ENCODE measurements at places on chromosomes 11 and 22.

- no peak for DNase-seq
Observed at GRCh38 chr11:125951731-125952130, 5.9 kb downstream of the VSIG10L2 start.

GRCh38 chr11:111814557-111815320 lies 48.5 kb upstream of the PPP2R1B start:
- peak; percentile 65 for DNase-seq

DNA sequence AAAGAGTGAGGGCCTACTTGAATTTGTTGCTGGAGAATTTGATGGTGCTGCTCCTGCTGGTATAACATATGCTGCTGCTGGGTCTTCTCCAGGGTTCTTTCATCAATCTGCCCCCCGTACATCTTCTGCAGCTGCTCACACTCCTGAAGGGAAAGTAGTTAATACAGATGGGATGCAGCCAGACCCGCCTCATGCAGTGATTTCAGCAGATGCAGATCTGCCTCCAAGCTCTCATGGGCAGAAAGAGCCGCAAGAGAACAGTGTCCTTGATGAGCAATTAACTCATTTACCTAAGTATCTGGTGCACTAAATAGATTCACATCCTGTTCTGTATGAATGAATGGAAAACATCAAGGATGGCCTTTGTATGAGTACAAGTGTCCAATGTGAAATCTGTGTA lies 24.8 kb upstream of the APOA1 start:
- DNase-seq: no peak

GRCh38 chr11:11558396-11558795 lies 63.4 kb downstream of the GALNT18 start:
- DNase-seq: no peak

- no peak for DNase-seq
Observed at GRCh38 chr11:63532799-63533475, 3.7 kb upstream of the PLAAT4 start.

Data from non-pigmented ciliary epithelial cell (primary cell).